Ascending aorta (tissue), 2 donors: ENCODE measurements at places on chromosomes 2 and 18.

DNA sequence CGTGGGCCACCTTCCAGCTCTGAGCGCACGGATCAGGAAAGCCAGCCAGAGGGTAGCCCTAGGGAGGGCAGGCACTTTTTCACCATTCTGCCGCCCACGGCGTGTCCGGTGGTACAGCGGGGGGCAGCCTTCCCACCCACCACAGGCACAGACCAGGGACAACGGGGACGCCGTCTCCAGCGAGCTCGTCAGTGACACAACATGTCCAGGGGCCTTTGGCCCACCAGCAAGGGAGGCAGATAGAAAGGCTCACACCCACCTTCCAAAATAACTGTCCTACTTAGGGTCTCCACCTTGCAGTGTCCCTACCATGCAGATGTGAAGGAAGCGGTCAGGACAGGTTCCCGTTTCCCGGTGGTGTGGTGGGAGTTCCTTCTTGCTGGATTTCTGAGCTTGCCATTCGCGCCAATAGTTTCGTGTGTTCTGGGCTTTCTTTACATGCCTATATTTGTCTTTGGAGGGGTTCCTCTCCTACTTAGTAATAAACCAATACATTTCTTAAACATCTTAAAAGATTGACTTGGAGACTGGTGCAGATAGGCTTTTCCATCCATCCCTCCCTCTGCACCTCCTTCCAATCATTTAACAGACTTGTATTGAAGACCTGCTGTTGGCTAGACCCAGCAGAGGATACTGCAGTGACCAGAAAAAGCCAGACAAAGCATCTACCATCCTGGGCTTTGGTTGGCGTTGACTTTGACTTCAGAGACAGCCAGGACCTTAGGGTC lies 872 bp downstream of the ASB1 start:
- DNase-seq: no peak

- no peak for DNase-seq
Measured at GRCh38 chr18:59540346-59540745, 156.9 kb downstream of the CCBE1 start.

DNA sequence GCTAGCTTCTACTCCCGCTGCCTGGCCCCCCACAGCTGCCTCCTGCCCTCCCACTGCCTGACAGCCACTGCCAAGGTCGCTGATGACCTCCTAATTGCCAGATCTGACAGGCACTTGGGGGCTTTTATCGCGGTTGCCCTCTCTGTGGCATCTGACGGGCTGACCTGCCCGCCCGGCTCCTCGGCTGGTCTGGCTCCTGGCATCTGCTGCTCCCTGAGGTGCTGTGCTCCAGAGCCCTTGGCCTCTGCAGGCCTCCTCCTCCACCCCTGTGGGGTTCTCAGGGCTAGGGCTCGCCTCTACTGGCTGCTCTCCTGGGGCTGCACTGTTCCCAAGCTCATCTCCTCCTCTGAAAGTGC lies 43.1 kb downstream of the INHBB start:
- DNase-seq: peak; percentile 37

DNA sequence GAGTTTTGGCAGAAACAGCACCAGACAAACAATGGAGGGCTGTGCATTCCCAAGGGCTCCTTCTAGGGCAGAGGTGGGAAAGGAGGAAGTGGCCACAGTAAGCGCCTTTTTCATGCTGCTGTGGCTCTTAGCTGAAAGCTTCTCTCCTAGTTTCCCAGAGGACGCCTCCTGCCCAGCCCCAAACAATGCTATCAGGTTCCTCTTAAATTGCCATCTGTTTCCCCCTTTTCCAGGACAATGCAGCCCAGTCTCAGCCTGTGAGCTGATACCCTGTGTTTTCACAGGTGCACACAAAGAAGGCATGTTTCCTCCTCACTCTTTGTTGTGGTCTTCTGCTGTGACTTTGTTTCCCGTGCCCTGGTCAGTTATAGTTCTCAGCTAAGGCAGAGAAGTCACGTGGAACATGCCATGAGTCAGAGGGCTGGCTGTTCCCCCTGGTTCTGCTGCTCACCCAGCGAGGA lies 5.4 kb upstream of the FAM124B start:
- DNase-seq: no peak

GRCh38 chr2:65227020-65227455 lies 593 bp upstream of the ACTR2 start:
- no peak for DNase-seq
